ENCODE measurements at places on chromosomes 13 and 19. TPM values are rescaled to one million over a fixed set of nuclear protein-coding genes. Genes with fewer than 3 reads are reported as not detected.

- no peak for DNase-seq
Measured at GRCh38 chr13:60494296-60494695, 97.3 kb downstream of the TDRD3 start.

DNA sequence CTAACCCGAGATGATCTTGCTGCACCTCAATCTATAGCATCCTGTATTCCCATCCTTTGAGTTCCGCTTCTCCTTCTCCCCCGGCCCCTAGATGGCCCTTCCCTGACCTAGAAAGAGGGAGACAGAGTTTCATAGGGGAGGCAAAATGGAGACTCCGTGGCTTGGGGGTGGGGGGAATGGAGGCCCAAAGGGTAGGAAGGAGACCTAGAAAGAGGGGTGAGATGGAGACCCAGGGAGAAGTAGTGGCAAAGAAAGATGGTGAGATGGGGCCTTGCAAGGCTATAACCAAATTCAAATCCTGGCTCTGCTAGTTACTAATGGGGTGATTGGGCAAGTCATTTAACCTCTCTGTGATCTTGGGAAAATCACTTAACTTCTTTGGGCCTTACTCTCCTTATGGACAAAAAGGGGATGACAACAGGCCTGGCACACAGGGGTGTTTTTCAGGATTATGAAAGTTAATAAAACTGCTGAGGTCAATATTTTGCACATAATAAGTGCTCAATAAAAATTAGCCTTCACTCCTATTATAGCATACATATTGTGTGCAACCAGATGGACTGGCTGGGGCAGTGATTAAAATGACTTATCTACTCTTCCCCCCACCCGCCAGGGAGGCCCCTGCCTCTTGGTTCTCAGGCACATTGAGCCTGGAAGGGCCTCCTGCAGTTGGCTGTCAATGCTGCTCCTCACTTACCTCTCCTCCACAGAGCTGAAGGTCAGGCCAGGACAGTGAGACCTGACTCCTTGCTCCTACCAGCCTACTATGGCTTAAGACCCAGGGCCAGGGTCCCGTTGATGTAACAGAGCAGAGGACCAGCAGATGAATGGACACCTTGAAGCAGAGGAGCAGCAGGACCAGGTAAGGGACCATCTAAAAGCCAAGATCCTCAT lies 633 bp downstream of the SPHK2 start:
- no peak for DNase-seq

DNA sequence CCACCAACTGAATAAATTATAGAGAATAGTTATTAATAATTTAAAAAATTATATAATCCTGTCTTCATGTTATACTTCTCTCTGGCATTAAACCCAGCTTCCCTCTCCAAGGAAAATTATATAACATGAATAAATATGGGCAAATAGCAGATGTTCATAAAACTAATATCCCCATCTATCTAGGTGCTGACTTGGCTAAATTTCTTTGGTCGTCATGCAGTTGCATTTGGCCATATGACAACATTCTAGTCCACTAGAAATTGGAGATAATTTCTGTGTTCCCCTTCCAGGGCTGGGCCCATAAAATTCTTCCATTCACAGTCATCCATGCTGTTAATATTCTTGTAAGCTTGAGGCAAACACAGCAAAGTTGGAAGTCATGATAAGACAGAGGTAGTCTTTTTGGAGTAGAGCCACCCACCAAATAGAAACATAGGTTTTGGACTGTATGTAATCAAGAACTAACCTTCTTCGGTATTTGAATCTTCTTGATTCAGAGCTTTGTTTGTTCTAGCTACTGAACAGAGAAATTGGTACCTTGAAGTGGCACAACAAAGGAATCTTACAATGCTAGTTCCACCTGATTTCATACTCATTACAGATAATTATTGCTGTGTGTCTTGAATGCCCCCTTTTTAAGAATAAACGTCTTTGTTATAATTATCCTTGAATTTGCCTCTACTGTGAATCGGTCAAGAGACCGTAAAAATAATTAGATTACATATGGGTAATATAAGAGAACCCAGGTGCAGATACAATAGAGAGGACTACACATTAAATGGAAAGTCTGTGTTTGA lies 678.5 kb upstream of the PCDH20 start:
- no peak for DNase-seq

Gene F2RL3
- not detected for total RNA-seq

GRCh38 chr19:33569821-33570220 lies 48.2 kb upstream of the PEPD start:
- DNase-seq, result no peak

- no peak for DNase-seq
Measured at GRCh38 chr13:113413898-113414282, 39.4 kb downstream of the ADPRHL1 start.

Gene GSX1
- not detected for total RNA-seq

- peak; percentile 79 for DNase-seq
Measured at GRCh38 chr19:575527-576506, 3.4 kb downstream of the BSG start.

- no peak for DNase-seq
Measured at GRCh38 chr13:53237696-53238095, 209.1 kb downstream of the OLFM4 start.

All from M059J (cell line).